GM12878 (cell line): ENCODE measurements at places on chromosomes 2 and 18.

DNA sequence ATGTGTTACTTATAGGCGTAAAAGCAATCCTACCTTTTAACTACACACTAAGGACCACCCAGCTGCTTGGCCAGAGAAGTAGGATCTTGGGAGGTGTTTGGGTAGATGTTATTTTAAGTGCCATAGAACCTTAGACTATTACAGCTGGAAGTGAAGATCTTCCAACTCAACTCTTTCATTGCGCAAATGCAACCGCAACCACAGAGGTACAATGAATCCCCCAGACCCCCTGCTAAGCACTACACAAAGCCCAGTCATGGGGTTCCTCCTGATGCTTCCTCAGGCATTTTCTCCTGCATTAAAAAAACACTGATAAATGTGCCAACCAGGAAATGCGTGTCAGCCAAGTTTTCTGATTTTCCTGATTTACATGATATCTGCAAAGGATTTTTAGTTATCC, 246.0 kb downstream of the LRRTM1 start:
- no peak for DNase-seq

GRCh38 chr2:196160101-196160500, 11.3 kb downstream of the STK17B start:
- peak; percentile 86 for DNase-seq

DNA sequence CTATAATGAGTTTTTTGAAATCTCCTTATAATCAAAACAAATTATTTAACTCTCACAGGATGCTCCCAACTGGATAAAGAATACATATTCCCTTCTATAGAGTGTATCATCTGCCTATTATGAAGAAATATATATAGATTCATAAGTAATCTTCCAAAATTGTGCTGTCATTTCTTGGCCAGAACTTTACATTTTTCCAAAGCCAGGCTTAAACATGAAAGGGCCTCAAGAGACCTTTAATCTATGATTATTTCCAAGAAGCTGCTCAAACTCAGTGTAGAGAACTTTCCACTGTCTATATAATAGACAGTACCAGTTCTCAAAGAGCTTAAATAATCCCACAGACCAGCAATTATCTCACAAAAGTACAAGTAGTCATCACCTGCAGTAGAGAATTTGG, 211.0 kb downstream of the AKAIN1 start:
- no peak for DNase-seq

DNA sequence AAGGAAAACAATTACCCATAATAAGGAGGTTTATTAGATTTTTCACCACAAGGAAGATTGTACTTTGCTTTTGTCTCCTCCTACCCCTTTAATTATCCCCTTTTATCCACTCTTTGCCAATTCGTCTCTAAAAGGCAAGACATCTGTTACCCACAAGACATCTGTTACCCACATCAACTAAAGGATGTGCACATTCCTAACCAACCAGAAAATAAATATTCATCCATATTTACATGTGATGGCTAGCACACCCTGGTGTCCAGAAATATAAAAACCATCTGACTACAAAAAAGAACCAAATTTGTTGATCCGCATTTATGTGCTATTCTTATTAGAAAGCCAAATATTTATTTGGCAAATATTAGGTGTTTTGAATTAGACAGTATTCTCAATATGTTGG, 35.7 kb downstream of the ACVR1C start:
- DNase-seq: no peak

- no peak for DNase-seq
Observed at GRCh38 chr2:206647985-206648384, 5.7 kb downstream of the FAM237A start.

DNA sequence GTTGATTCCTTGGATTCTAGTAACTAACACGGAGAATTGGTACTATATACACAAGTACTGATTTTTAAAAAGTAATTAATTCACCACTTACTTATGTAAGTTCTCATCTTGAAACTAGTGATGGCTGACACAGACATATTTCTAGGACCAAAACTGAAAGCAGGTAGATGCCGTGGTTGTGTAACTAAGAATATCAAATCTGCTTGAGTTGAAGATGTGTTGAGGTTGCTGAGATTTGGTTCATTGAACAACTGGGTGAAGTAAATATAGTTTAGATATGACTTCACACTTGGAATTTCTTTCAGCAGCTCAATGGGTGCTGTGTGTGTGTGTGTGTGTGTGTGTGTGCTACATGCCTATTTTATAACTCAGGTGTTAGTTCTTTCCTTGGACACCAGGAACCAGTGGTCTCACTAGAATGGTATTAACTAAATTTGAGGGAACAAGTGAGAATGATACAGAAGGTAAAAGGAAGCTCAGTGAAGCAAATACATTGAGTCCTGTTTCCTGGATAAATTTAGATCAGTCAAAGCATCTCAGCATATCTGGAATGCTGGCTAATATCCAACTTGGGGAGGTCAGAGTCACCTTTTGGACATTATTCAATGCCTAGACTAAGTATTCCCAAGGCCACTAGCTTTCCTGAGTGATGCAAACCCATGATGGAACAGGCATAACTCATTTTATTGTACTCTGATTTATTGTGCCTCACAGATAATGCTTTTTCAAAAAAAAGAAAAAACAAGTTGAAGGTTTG, 110.7 kb upstream of the ZEB2 start:
- DNase-seq: no peak

GRCh38 chr2:172100080-172100934, 2.4 kb downstream of the DLX2 start:
- DNase-seq: no peak

DNA sequence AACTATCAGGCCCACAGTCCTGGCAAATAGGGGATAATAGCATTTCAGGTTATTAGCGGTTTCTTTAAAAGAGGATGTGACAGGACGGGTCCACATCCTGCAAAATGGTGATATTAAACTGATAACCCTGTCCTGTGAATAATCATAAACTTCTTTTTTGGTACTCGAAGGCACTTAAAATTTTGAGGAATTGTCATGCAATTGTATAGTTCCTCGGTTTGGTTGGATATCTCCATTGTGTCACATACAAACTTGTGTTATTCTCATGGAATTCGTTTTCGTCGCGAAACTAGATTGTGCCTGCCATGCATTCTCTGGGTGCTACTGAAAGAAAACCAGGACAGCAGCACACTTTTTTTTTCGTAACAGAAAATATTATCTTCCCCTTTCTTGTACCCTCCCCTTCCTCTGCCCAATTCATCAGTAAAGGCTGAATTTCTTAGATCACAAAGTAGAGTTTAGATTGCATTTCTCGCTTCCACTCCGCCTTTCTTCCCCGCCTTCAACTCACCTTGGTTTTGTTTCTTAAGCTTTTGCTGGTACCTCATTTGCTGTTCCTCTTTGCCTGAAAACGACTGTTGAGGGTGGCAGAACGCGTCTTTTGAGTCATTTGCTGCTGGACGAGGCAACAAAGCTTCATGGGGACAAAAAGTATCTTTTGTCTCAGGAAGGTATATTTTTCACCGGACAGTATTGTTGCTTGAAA, 1.3 kb downstream of the CERS6 start:
- peak; percentile 42 for DNase-seq

DNA sequence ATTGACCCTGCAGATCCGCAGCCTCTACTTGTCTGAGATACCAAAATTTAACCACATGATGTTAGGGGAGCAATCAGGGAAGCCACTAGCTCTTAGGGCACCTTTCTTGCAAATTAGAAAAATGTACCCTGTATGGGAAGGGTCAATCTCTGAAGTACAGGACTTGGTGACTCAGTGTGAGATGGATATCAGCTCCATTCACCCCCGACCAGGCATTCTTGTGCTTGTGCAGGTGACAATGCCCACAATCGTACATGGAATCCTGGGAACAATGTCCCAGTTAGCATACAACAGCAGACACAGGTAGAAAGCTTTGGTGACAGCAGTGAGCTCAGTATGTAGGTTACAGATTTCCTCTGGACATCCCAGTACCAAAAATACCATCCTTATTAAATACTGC, 137.7 kb upstream of the ITGB6 start:
- DNase-seq: no peak

DNA sequence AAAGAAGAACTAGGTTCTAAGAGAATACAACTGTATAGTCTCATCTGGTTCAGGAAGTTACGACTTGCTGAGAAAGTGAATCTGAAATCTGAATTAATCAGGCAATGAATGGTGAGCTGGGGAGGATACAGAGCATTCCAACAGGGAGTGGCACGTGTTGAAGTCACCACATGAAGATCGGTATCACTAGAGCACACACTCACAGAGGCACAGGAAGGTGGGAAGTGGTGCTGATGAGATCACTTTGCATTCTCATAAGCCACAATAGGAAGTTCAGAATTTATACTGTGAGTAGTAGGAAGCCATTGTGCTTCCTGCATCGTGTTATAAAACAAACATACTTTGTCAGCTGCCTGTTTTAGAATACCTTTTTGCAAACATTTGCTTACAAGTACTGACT, 615.0 kb upstream of the DDX18 start:
- DNase-seq: no peak
